ENCODE measurements at places on chromosomes 4 and X.

GRCh38 chr4:140595065-140595464 lies 26.3 kb upstream of the UCP1 start:
- DNase-seq, result no peak

- no peak for DNase-seq
These were observed 308.1 kb upstream of the PPARGC1A start for GRCh38 chr4:24197955-24198354.

GRCh38 chrX:140510895-140511295 lies 6.0 kb upstream of the SOX3 start:
- DNase-seq, result no peak

GRCh38 chr4:77434299-77435092 lies 171.1 kb upstream of the CXCL13 start:
- DNase-seq, result no peak

DNA sequence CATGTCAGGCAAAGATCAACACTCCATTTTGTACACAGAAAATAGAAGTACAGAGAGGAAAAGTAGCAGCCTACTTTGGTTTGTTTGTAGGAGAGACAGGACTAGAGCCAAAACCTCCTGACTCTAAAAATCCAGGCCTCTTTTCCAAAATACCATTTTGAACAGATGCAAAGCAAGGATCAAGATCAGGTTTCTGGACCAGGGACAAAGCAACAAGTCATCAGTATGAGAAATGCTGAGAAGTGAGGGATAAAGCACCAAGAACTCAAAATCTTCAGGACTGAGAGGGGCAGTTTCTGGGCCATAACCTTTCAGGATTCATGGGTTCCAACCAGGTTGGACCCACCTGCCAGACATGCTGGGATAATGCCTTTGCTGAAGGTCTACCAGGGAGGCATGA lies 36.6 kb upstream of the MBTPS2 start:
- no peak for DNase-seq

DNA sequence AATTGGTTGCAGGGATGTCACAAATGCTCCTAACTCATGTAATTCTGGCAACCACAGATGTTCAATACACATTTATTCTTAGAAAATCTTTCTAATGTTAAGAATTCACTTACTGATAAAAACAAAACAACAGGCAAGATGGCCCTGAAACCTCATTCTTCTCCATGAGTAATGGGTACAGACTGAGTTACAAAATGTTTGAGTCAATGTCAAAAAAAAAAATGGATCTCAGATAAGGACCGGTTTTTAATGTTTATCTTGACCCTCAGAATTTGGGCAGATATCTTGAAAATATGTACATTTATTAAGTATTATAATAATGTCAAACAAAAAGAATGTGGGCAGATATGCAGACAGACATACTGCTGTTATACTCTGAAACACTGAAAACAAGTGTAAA lies 1.8 kb upstream of the SULT1E1 start:
- no peak for DNase-seq

Data from brain pericyte (primary cell).